Panc1 (cell line): ENCODE measurements at places on chromosomes 1 and 21.

- no peak overlapping the region for H3K4me3 ChIP-seq
- H3K27ac ChIP-seq, result no peak overlapping the region
- no peaks in the 10 kb centered on the region for H3K27me3 ChIP-seq
Measured at GRCh38 chr21:26070822-26071425, 99.6 kb downstream of the APP start.

DNA sequence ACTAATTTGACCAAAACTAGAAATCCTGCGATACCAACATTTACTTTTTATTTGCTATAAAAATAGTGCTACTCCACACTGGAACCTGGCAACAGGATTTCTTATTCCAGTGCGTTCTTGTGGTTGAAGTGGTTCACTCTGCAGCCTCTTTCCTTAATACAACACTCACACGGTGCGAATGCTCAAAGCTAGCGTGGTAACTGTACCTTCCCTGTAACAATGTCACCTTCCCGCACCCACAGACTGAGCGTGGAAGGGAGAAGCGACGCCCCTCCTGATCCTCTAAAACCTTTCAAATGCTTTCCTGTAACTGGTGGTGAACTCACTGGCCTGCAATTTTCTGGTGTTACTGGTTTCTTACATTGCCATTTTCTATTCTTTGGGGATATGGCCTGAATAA is 132.2 kb downstream of the LRRC53 start:
- H3K4me1 ChIP-seq, result no peaks in the 10 kb centered on the region
- no peak overlapping the region for H3K27ac ChIP-seq
- DNase-seq, result no peak

GRCh38 chr1:92476071-92476631 is 10.6 kb downstream of the GFI1 start:
- no peak overlapping the region for H3K27ac ChIP-seq
- H3K27me3 ChIP-seq, result no peaks in the 10 kb centered on the region
- DNase-seq, result no peak
- no peak overlapping the region for H3K4me3 ChIP-seq
- no peaks in the 10 kb centered on the region for H3K4me1 ChIP-seq
- H3K36me3 ChIP-seq, result no peaks in the 10 kb centered on the region

- no peak overlapping the region for H3K4me3 ChIP-seq
- DNase-seq, result no peak
- no peaks in the 10 kb centered on the region for H3K36me3 ChIP-seq
- peaks cover 20% of the 10 kb centered on the region for H3K27me3 ChIP-seq
Measured at GRCh38 chr1:14851760-14852159, 253.3 kb downstream of the KAZN start.

DNA sequence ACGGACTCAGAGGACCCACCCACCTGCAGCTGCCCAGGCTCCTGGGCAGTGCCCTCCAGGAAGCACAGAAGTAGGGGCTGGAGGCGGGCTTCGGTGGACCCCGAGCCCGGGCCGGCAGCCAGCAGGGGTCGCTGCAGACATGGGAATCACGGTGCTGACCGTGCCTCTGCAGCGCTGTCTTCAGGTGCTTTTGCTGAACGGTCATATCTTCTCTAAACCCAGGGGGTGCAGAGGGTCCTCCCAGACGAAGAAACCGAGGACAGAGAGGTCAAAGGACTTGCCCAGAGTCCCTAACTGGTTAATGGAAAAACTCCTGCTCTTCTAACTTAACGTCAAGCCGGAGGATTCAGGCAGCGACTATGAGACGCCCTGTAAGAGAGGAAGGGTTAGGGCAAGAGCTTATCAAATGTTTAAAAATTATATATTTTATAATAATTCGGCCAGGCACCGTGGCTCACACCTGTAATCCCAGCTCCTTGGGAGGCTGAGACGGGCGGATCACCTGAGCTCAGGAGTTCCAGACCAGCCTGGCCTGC is 21.5 kb upstream of the LEFTY2 start:
- H3K27me3 ChIP-seq, result no peaks in the 10 kb centered on the region
- H3K27ac ChIP-seq, result no peak overlapping the region
- H3K4me3 ChIP-seq, result peak overlapping the region; percentile 29
- DNase-seq, result no peak
- H3K4me1 ChIP-seq, result peaks cover 4% of the 10 kb centered on the region; the same call in 1 of the 2 replicates
